ENCODE measurements at places on chromosomes 12 and 14.

DNA sequence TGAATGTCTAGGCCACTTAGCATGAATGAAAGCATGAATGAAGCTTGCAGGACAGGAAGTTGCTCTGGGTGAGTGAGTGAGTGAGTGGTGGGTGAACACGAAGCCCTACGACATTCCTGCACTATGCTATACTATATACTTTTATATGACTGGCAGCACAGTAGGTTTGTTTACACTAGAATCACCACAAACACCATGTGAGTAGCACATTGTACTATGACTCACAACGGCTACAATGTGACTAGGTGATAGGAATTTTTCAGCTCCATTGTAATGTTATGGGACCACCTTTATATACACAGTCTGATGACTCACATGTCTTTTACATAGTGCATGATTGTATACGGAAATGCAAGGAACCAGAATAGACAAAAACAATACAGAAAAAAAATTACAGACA lies 1480.2 kb downstream of the AACS start:
- DNase-seq: no peak

- no peak for DNase-seq
Observed at GRCh38 chr12:32847287-32847686, 49.3 kb downstream of the PKP2 start.

DNA sequence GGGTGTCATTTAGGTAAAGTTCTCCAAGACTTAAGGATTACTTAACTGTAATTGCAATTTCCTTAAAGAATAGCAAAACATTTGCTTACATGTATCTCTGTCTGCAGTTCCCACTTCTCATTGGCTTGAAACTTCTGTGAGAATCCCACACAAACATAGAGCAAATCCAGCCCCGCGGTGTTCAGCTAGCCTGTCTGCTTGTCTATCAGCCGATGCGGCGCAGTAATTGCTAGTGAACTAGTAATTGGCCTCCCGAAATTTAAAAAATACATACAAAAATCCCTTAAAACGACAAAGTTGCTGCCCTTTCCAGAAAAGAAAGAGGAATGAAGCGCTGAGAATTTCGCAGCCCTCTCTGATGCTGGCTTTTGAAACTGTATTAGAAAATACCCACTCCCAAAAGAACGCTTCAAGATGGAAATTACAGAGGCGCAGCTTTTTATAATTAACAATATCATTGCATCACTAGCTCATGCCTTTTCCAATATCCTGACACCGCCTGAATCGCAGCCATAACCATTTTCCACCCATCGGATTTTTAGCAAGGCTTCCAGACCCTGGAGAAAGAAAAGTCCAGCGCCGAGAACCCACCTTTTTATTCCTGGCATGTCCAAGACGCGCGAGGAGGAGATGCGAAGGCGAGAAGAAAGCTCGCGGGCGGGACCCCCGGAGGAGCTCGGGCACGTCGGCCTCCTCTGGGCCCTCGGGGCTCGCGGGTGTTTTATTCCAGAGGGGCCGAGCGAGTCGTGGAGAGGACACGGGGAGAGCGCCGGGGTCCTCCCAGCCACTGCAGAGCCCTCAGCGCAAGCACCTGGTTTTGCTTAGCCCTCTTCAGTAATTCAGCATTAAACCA lies 646 bp downstream of the FBLN5 start:
- DNase-seq: no peak

- DNase-seq: no peak
Observed at GRCh38 chr12:6407236-6407954, 23.4 kb downstream of the LTBR start.

GRCh38 chr12:26535826-26536225 lies 297.2 kb downstream of the ITPR2 start:
- no peak for DNase-seq

DNA sequence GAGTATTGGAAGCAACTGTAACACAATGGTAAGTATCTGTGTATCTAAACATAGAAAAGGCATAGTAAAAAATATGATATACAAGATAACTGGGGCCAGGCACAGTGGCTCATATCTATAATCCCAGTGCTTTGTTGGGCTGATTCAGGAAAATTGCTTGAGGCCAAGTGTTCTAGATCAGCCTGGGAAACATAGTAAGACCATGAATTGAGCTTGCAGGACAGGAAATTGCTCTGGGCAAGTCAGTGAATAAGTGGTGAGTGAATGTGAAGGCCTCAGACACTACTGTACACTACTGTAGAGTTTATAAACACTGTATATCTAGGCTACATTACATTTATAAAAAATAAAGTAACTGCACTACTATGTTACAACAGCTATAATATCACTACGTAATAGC lies 75.2 kb downstream of the GPR135 start:
- no peak for DNase-seq

GRCh38 chr14:49677643-49678042 lies 10.4 kb downstream of the POLE2 start:
- no peak for DNase-seq

DNA sequence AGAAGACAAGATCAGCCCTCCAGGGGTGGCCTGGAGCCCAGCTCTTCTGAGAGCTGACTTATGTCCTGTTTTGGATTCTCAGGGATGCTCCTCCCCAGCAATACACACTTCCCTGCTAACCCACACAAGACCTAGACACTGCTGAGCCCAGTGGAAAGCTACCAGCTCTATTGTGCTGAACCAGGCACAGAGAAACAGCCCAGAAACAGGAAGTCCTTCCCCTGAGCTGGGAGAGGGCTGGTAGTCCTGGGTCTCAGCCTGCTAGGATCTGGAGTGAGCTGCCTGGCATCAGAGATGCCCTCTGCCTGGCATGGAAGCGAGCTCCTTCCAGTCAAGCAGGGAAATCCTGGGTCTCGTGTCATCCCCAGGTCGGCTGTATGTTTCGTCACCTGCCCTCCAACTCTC lies 1.2 kb upstream of the LAG3 start:
- no peak for DNase-seq

DNA sequence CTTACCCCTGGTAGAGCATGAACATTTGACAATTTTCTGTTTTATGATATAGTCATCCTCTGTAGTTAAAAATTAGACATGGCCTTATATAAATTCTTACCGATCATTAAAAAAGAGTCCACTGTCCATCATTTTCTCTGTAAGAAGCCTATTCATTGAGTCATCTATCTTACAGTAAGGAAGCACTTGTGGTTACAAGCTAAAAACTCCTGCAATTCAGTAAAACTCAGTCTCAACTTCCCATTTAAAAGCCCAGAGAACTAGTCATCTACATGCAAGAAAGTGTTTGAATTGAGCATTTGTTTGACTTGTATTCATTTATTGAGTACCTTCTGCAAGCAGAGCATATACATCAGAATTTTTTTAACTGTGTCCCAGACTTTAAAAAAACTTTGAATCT lies 63.3 kb downstream of the GTF2A1 start:
- DNase-seq: no peak

DNA sequence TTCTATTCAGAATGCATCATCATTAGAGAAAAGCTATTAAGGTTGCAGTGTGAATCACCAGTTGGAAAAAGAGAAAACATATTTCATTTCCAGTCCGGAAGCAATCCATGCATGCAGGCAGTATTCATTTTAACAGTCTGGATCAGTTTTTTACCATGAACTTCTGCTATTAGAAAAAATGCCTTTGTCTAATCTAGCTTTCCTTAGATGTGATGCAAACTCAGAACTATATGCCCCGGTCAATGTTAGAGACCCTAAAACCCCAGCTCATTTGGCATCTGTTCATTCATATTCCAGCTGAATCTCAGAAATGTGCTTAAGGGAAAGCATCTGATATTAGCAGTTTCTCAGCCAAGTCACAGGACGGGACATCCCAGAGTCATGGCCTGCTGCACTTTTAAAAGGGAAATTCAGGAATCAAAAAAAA lies 8.5 kb downstream of the IRAK3 start:
- no peak for DNase-seq

- no peak for DNase-seq
Observed at GRCh38 chr14:69318241-69318640, 58.3 kb downstream of the GALNT16 start.
